CD4-positive, alpha-beta T cell treated with Interleukin-4 for 4 hours (primary cell): ENCODE measurements at places on chromosomes 7 and 10.

DNA sequence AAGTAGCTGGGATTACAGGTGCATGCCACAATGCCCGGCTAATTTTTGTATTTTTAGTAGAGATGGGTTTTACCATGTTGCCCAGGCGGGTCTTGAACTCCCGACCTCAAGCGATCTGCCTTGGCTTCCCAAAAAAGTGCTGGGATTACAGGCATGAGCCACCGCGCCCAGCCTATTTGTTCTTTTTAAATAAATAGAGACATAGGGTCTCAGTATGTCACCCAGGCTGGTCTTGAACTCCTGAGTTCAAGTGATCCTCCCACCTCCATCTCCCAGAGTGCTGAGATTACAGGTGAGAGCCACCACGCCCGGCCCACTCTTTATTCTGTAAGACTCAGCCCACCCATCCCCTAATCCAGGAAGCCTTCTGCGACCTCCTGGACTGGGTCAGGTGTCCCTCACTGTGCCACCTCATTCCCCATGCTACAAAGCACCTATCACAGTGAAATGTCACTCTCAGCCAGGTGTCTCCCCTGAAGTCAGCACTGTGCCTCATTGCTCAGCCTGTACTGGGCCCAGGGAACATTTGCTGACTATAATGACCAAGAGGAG lies 2.8 kb downstream of the TMEM120A start:
- DNase-seq: no peak

DNA sequence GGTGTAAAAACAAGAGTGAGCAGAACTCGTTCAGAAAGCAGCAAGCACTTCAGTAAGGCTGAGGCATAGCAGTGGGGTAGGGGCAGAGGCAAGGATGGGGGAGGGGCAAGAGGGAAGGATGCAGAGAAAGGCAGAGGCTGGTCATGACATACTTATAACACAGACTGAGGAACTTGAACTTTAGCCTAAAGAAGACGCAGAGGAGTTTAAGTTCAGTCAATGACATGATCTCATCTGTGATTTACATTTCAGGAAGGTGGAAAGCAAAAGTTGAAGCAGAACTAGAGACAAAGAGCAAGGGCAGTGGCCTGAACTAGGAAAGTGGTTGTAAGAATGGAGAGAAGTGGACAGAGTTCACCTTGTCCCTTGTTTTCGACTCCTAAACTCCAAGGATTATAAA lies 15.8 kb downstream of the MACC1 start:
- no peak for DNase-seq

GRCh38 chr10:61125560-61126170 lies 181.7 kb upstream of the RHOBTB1 start:
- DNase-seq: no peak

- no peak for DNase-seq
Observed at GRCh38 chr10:25778646-25779045, 155.4 kb upstream of the MYO3A start.

DNA sequence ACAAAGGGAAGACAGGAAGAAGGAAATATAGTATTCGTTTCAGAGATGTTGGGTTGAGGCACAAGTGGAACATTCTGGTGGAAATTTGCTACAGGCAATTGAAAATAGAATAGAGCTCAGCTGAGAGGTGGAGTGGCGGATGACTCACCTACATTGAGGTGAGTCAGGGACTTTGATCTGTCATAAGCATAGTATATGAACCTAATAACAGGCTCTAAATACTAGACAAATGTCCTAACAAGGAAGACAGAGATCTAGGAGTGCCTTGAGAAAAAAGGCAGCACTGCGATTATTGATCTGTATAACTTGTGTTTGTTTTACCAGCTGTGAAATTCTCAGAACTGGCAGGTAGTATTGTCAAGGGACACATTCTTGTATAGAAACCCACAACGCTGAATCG lies 907 bp upstream of the IFRD1 start:
- peak; percentile 82 for DNase-seq

- no peak for DNase-seq
Observed at GRCh38 chr7:8147760-8148463, 114.1 kb downstream of the ICA1 start.

DNA sequence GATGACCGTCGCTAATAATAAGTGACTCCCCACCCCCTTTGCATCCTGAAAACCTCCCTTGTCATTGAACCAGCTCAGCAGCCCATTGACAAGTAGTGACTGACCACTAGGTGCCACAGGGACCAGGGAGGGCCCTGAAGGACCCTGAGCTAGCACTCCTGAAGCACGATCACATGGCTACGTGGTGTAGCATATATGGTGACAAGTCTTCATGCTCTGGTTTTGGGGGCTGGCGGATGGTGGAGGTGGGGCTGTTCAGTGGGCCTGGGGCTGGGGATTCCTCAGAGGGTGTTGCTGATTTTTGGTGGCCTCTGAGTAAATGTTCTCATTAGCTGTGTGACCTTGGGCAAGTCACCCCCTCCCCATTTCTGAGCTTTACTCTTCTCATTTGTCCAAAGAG lies 4.7 kb downstream of the ADAMTS14 start:
- no peak for DNase-seq

GRCh38 chr10:51699145-51699474 lies 285 bp downstream of the CSTF2T start:
- DNase-seq: no peak
